ENCODE measurements at places on chromosomes 3 and 15. TPM values are rescaled to one million over a fixed set of nuclear protein-coding genes. Genes with fewer than 3 reads are reported as not detected.
A peak's percentile ranks its signal among the peaks of the same experiment; 100 is the strongest.

GRCh38 chr3:42709621-42710020, 7.0 kb upstream of the HHATL start:
- no peak for DNase-seq

DNA sequence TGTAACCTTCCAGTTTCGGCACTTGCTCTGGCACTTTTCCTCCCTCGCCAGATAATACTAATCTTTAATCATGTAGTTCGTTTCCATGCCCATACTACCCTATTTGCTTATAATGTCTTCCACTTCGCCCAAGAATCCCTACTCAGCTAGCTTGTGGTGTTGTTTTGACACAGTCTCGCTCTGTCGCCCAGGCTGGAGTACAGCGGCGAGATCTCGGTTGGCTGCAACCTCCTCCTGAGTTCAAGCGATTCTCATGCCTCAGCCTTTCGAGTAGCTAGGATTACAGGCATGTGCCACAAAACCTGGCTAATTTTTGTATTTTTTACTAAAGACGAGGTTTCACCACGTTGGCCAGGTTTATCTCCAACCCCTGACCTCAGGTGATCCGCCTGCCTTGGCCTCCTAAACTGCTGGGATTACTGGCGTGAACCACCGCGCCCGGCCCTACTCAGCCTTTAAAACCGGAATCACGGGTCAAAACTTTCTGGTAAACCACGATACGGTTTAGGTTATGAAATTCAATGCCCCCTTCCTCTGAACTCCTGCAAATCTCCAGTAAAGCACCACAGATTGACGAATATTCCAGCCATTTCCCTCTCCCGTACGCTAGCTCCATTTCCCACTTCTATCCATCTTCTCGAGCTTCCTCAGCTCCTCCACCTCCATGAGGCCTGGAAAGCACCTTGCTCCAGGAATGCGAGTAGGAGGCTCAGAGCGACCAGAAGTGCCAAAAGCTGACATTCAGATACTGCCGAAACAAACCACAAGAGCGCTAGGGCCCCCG, 878 bp upstream of the RAD51 start:
- DNase-seq: no peak

The CLRN1 gene
- total RNA-seq: not detected

DNA sequence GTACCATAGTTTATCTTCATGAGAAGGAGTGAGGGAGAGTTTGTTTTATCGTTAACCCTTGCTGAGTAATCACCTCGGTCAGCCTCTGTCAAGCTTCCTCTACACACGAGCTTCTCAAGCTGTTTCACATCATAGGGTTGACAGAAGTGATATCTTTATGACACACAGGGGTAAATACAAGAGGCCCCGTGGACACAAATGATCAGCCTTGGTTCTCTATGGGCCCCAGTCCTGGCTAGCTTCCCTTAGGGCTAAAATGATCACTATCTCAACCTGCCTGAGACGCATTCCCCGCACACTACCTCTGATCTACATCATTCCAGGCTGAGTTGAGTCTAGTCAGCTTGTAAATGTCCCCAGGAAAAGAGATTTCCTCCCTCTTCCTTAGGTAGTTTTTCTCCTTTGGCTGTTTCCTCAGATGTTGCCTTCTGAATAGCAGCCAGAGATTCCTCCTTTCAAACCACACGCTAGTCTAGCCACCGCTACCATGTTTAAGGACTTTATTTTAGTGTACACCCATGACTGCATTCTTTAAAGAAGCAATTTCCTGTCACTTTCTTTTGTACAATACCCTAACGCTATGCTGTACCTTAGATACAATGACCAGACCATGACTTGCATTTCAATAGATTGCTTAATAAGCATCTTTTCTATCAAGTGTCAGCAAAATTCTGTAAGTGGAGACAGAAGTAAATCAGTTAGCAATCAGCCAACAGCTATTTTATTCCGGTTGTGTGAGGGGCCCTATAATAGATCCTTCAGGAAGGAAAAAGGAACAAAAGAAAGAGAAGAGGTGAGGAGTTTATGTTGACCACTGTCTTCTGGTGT, 35.1 kb upstream of the PPARG start:
- DNase-seq: no peak

GRCh38 chr3:159583662-159584061, 405.0 kb upstream of the IL12A start:
- DNase-seq: no peak

GRCh38 chr15:31391687-31392671, 65.3 kb downstream of the KLF13 start:
- DNase-seq: peak; percentile 73
